ENCODE measurements at places on chromosomes 1 and 21.

DNA sequence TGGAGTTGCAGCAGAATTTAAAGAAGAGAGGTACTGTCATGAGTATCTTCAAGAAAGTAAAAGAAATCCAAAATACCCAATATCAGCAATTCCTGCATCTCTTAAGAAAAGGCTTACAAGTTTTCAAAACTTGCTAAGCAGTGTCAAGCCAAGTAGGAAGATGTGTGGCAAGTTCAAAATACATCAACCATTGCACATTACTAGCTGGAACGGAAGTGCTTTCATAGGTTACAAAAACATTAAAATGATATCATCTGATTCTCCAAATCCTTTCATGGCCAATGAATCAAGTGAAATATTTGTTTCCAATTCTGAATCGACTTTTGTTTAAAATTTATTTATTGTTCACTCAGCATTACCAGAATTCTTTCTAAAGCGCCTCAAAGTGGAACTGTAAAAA is 5.7 kb upstream of the ABCA4 start:
- no peak for DNase-seq

- DNase-seq, result no peak
Observed at GRCh38 chr1:114011796-114012195, 32.5 kb downstream of the OLFML3 start.

DNA sequence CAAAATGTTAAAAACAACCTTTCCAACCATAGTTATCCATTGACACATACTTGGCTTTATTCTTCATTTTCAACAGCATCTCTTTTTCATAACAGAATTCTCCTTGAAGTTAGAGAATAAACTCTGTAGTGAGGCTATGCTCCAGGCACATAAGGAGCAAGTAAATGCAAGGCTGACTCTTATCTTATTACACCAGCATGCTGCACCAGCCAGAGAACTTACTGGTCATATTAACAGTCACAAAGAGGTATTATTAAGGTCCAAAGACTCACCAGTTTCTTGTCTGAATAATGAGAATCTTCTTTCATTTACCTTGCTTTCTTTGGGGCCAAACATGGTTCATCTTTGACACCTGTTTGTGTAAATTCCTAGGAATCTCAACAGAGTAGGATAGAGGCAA is 71.3 kb upstream of the IVNS1ABP start:
- DNase-seq, result peak; percentile 53

DNA sequence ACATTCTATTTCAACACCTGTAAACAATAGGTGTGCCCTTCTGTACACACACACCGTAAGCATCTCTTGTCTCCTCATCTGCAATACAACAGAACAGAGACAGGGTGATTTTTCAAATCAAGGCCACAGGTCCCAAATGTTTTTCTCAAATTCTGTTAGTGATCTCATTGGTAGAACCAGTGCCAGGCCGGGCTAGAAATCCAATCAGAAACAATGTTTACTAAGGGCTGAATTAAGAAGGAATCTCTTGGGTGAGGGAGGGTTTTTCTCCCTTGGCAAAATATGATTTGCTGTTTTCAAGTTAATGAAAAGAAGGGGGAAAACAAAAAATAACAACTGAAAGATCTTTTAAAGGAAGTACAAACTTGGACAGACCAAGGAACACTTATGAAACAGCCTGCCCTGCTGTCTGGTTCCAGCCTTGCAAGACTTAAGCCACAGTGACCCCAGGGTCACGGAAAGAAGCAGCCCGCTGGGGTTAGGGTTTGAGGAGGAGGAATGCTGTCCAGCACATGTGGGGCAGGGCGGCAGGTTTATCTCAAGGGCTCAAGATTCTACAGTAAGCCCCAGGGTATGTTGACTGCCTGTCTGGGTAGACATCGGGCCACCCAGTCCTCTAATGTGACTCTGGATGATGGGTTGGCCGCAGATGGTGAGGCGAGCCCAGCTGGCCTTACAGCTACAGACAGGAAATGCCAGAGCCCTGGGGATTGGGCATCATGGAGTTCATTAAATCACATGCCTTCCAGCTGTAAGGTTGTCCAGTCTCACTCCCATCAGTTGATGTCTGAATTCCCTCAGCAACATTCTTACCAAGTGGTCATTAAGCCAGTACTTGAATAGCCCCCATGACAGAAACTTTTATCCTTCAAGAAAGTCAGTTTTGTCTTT is 73.3 kb upstream of the SLC44A3 start:
- no peak for DNase-seq

GRCh38 chr1:13766592-13767564 is 66.9 kb downstream of the PRDM2 start:
- no peak for DNase-seq

DNA sequence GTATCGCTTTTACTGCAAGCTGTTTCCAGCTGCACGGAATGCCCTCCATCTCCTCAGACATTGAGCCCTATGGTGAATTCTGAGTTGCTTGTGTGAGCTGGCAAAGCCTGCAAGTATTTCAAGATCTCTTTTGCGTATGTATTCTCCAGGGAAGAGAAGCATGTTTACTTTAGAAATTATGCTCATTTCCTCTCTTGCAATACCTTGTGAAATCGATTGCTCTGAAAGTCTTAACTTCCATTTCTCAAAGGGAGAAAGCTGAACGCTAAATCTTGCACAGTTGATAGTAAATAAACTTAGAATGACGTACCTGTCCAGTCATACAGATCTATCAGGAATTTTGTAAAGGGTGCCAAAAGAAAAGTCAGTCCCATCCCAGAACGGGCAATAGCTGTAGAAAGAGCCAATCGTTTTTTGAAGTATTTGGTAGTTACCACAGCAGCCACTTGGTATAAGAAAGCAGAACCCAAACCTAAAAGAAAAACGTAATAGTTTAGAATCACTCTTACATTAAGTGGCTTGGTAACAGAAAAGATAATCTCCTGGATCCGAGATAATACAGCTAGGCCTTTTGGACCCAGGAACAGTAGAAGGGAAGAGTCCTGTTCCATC is 10.0 kb downstream of the SLC16A4 start:
- no peak for DNase-seq

DNA sequence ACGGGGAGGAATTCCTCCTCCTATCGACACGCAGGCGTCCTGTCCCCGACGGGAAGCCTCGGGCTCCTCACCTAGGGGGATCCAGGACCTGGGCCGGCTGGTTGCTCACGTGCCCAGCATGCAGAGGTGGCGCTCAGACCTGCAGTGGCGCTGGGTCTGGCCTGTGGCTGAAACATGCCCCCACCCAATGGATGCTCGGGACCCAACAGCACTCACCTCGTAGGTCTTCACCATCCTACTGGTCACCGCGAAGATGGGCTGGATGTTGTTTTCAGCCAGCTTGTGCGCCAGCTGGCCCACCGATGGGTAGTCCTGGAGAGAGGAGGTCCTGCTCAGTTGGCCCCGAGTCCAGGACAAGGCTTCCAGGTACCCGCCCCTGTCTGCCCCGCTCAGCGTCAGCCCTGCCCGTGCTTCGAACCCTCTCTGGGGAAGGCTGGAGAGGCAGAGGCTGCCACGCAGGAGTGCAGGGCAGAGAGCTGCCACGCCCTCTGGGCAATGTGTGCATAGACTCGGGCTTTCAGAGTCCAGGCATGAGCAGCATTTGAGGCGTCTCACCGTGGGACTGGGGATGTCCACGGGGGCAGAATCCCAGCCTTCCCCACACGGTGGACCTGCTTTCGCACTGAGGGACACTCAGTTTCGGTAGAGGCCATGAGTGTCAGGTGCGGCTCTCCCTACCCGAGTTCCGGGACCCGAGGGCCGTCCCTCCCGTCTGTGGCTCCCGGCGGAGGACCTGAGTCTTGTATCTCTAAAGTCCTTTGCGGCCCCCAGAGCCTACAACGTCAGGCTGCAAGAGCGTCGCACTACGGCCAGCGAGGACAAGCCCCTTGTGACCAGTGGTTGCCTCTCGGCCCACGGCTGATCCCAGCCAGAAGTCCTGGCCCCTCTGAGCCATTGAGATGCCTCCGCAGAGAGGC is 21.6 kb downstream of the ITGB2 start:
- DNase-seq, result no peak

DNA sequence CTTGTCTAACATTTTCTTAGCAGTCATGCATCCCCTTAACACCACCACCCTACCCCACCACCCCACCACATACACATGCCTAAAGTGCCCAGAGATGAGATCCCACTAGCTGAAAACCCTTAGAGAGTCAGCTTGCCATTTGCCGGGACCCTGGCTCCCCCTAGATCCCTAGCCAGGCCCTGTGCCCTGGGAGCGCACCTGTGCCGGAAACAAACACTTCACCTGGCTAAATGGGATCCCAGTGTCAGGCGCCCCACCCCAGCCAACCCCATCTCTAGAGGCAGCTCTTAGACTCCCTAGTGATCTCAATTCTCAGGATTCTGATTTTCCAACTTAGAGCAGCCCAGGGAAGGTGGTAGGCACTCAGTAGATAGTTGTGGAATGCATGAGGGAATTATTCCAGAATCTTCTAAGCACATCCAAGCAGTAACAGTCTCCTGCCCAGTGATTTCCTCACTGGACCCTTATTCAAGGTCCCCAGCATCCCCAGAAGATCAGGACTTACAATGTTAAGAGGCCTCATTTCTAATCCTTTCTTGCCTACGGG is 105.2 kb downstream of the LAMC2 start:
- no peak for DNase-seq

- DNase-seq, result no peak
Observed at GRCh38 chr1:210313921-210314320, 14.8 kb upstream of the HHAT start.

DNA sequence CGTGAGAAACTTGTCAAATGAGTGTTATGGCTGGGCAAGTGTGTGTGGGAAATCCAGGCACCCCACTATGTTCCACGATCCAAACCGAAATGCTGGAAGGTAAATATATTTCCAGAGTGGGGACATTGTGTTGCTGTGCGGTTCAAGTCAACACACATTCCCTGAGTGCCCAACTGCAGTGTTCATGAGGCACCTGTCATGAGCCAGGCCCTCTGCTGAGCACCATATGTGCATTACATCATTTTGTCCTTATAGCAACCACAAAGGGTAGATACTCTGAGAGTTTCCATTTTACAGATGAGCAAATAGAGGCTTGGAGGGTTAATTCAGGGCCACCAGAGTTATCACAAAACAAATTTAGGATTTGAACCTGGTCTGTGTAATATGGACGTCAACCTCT is 59.9 kb upstream of the SOD1 start:
- DNase-seq, result no peak

DNA sequence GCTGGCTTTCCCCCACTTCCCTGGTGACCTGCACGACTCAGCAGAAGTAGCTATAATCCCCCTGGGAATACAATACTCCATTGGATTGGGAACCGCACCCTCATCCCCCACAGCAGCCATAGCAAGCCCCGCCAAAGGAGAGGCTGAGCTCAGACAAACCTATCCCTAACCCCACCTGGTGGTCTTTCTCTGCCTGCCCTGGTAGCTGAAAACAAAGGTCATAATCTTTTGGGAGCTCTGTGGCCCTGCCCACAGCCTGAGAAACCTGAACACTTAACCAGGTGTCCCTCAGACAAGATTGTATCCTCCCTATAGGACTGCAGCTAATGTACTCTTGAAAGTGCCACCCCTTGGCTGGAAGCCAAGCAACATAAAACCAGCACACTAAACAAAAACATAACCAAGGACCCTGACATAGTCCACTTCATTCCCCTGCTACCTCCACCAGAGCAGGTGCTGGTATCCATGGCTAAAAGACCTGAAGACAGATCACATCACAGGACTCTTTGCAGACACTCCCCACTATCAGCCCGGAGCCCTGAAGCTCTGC is 71.6 kb upstream of the RUNX1 start:
- no peak for DNase-seq

GRCh38 chr21:38277501-38278131 is 20.8 kb downstream of the KCNJ15 start:
- DNase-seq, result peak; percentile 18

DNA sequence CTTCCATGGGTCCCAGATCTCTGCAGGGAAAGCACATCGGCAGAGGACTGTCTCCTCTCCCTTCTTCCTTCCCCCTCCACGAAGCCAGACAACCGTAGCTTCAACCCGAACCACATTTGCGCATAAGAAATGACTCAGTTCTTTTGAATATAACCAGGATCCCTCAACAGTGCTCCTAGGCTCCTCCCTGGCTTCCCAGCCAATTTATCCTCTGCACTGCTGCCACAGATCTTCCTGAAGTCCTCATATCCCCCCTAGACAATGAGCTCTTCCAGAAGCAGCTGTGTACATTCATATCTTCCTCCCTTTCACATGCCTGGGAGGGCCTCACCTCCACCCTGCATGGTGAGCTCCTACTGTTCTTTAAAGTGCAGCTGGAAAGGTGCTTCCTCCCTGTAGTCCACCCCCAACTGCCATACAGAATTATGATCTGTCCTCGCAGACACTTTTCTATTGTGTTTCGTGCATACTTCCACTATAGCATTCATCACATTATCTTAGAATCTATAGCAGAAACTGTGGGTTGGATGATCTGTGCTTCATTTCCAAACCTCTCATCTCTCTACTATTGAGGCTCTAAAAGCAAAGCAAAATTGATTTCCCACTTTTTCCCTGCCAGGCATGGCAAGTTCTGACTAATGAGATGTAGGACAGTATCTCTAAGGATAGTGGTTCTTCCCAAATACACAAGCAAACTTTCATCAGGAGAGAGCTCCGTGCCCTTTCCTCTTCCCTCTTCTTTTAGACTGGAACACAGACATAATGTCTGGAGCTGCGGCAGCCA is 179.3 kb upstream of the HMGB4 start:
- DNase-seq, result no peak

DNA sequence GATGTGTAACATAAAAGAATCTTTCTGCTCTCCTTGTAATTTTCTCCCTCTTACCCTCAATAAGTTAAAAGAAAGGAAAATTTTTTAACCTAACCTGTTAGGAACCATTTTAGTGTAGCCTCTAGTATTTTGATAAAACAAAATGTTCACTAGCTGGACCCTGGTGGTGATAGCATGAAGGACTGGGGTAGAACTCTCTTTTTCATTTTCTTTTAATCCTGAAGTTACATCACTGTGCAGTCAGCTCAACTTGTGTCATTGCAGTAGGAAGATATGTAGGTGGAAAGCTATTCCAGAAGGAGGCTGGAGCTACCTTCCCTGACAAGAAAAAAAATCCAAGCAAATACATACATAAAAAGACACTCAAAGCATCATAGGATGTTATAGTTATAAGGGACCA is 39.3 kb downstream of the NFIA start:
- peak; percentile 38 for DNase-seq

DNA sequence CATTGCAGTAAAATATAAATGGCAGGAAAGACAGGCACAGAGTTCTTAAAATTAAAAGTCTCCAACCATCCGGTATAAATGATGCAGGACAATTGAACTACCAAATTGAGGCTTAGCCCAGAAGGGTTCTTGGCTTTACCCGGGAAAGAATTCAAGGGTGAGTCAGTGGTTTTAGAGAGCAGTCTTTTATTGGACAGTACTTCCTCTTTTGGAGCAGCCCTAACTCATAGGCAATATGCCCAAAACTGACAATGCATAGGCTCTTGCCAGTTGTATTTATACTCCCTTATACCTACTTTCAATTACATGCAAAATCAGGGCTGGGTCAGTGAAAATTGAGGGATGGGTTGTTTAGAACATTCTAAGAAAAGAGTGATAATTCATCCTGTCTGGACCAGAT is 1628.9 kb upstream of the PRMT6 start:
- DNase-seq, result no peak

GRCh38 chr21:44952929-44953627 is 13.2 kb downstream of the SLX9 start:
- DNase-seq, result no peak

- peak; percentile 75 for DNase-seq
Observed at GRCh38 chr1:180632326-180633056, 669 bp downstream of the XPR1 start.
